ENCODE measurements at places on chromosomes 12 and 14.

- peak; percentile 99 for DNase-seq
Measured at GRCh38 chr14:103910262-103910935, 17.9 kb upstream of the TDRD9 start.

GRCh38 chr12:77777274-77777673, 53.4 kb upstream of the NAV3 start:
- DNase-seq: no peak

DNA sequence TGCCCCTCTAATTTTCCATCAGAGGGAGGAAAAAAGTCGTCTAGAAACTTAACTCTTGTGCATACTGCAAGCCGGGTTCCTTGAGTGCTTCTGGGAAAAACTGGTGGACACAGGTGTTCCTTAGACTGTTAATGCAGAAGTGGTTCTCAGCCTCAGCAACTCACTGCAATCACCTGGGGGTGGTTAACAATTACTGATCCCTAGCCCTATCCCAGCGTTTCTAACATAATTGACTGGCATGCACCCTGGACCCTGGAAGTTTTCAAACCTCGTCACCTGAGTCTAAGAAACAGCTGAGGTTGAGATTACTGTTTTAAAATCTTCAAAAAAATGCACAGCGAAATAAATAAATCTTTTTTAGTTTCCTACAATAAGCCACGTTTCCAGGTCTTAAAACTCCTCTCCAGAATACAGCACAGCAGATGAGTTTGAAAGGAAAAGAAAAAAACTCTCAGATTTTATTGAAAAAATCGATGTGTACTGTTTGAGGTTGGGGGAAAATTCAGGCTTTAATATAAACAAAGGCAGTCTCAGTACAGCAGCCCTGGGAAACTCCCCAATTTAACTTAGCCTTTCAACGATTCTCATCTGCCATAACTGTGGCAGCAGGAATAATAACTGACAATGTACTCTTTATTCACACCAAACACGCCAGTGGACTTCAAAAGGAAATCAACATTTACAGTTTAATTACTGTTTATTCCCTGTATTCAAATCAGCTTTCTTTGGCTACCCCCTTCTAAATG, 45.4 kb downstream of the PHLDA1 start:
- peak; percentile 83 for DNase-seq

- no peak for DNase-seq
Measured at GRCh38 chr14:74360163-74360562, 11.9 kb downstream of the VRTN start.

DNA sequence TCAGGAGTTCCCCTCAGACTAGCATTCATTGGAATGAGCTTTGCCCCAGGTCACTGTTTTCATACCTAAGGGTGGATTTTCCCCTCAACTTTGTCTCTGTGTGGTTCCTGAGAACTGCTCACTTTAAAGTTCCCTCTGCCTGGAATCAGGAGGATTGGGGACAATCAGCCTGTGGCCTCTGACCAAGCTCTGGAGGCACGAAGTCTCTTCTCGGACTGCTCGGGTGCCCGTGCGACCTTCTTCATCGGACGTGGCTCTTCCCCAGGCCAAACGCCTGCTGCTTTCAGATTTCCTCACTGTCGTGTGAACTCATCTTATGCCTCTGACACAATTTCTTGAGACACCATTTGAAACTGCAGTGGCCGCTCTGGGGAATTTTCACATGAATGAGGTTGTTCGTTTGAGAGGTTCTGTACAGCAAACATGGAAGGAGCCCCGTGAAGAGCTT, 153.7 kb upstream of the PZP start:
- no peak for DNase-seq

DNA sequence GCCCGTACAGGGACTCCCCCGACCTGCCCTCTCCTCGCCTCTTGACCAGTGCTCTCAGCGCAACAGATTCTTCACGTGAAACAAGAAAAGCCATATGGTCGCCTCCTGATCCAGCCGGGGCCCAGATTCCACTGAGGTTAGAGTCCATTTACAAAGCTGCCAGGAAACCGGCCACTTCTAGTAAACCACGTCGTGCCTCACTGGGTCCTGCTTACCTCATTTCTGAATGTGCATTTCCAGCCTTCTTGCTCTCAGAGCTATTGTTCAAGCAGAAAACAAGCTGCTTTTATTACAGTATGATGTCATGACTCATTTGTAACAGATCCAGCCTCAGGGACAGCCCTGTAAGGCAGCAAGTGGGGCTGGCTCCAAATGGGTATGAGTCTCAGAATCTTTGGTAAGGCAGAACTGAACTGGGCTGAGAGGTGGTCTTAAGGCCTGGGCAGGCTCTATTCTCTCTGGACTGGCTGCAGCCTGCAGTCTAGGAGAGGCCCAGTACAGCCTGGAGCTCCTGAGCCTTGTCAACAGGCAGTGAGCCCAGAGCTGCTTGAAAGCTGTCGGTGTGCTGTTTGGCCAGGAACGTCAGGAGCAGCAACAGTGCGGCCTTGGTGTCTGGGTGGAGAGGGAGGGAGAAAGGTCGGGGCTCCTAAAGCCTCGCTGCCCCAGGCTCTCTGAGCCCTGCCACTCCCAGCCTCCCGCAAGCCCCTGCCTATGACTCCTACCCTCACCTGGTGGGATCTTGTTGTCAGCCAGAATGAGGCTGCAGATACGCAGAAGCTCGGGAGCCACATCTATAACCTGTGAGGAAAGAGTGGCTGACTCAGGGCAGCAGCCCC, 8.3 kb downstream of the REC8 start:
- no peak for DNase-seq

GRCh38 chr12:14999695-15000365, 27.0 kb downstream of the PDE6H start:
- no peak for DNase-seq

- DNase-seq: no peak
Measured at GRCh38 chr12:50590869-50591268, 86.1 kb downstream of the DIP2B start.

GRCh38 chr12:105911966-105912365, 226.8 kb downstream of the NUAK1 start:
- peak; percentile 41 for DNase-seq

DNA sequence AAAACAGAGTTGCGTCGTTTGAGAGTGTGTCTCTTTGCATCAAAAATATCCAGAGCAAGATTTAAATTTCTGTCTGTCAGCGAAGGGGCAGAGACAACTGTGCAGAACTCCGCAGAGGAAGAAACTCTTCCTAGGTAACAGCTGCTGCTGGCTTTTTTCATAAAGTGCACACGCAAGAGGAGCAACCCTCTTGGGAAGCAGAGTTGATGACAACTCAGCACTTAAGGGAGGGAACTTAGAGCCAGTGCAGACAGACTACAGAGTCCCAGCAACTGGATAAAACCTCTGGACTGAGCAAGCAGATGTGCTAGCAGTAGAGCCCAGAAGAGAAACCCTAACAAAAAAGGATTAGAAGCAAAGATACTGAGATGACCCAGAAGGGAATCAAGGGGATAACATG, 337.1 kb downstream of the PCNX1 start:
- no peak for DNase-seq

DNA sequence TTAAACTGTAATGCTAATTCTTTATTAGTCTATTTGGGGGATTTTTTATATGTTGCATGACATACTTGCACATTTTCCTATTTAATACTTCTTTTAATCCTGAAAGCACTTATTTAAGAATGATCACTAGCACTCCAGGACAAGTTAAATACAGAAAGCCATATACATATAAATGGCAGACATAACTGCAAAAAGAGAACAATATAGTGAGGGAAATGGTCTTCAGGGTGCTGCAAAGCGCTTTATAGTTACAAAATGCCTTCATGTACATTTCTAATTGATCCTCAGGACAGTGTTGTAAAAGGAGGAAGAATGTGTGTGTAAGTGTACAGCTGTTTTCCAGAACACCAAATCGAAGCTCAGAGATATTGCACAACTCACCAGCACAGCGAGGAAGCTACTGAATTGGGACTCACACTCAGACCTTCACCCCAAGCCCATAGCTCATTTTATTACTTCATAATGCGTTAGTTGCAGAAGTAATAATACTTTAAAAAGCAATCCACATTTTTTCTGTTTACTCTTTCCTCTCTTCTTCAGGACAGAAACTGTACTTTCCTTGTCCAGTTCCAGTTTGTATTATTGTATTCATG, 428.2 kb downstream of the RAD51B start:
- no peak for DNase-seq

GRCh38 chr12:67436230-67436629, 167.1 kb downstream of the CAND1 start:
- DNase-seq: peak; percentile 8

DNA sequence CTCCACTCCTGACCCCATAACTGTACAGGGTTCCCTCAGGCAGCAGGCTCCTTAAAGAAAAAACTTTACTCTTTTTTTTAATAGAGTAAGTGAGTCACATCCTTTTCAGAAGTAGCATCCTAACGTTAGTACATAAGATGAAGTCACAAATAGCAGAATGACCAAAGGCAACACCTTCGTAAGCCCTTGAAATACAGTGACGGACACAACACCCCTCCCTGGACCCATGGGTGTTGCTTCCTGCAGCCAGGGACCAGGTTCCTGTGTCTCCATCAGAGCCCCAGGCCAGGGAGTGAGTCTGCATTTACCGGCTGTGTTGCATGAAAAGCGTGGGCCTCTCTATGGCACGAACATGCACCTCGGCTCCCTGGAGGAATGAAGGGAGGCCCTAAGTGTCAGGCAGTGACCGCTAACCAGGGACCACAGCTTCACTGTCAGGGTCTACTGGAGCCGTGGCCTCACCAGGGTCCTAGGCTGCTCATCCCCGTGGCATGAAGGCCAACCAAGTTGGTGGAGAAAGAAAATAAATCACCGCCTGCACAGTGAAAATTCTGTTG, 340.0 kb upstream of the SFSWAP start:
- DNase-seq: no peak

All from SW480 (cell line).